Neural progenitor cell (in vitro differentiated cells): ENCODE measurements at places on chromosomes 1 and 21.

GRCh38 chr1:169974067-169974466, 80.4 kb upstream of the SCYL3 start:
- no peak for DNase-seq

DNA sequence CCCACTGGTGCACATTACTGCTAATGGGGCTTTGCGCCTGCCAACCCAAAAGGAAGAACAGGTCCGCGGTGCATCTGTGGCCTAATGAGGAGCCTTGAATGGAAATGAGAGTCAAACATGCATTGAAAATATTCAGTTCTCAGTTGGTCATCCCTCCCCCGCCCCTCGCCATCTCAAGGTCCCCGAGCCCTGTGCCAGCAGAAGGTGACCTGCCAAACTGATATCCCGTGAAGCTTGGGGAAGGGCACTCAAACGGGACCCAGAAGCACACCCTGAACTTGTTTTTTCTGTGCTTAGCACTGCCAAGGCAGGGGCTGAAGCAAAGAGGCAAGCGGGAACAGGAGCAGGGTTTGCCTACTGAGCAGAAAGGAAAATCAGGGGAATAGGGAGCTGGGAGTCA, 67.9 kb upstream of the ZNF648 start:
- no peak for DNase-seq

DNA sequence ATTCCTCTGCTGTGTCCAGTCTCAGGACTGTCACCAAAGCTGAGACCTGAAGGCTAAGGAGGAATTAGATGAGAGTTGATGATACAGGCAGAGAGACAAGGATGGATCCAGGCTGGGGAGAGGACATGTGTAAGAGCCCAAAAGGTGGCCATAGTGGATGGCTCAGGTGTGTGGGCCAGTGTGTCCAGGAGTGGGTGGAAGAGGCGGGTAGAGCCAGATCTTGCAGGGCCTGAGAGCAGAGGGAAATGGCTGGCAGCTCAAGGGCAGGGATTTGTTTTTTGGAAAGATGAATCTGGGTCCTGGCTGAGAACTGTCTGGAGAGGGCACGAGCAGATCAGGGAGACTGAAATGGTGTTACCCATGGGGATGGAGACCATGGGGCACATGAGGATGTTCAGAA, 38.1 kb downstream of the AZIN2 start:
- no peak for DNase-seq

- DNase-seq = no peak
Measured at GRCh38 chr1:213680677-213681325, 307.0 kb upstream of the PROX1 start.

DNA sequence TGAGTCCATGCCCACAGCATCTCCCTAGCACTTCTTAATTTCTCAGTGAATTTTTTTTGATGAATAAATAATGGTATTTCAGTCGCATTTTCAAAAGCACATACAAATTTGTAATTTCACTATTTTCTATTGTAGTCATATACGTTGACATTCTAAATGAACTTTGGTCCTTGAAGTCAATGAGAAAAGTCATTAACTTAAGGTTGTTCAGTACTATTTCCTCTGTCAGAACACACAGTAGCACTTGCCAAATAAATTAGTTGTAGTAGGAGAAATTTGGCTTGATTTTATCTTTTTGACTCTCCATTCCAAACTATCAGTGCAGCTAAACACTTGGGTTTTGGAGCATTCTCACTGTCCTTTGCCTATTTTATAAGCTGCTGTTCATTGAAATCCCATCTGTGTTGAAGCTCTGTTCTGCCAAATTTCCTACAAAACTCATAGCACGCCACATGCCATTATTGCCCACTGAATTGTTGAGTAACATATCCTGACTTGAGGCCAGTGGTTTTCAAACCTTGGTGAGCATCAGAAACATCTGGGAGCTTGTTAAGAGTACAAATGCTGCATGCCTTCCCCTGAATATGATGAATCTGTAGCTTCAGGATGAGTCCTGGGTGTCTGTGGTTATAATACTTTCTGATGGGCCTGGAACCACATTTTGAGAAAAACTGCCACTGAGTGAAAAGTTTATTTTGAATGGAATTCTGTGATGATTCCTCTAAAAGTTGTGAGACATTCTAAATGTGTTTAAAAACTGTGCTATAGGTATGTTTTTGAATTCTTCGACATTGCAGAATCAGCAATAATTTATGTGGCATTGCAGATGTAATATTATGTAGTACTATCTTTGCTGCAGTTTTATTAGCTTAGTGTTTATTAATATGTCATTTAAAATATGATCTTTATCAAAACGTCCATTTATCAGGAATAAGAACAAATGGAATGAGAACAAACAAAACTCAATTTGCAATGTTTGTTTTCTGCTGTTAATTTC, 78.9 kb downstream of the DNM3 start:
- no peak for DNase-seq

DNA sequence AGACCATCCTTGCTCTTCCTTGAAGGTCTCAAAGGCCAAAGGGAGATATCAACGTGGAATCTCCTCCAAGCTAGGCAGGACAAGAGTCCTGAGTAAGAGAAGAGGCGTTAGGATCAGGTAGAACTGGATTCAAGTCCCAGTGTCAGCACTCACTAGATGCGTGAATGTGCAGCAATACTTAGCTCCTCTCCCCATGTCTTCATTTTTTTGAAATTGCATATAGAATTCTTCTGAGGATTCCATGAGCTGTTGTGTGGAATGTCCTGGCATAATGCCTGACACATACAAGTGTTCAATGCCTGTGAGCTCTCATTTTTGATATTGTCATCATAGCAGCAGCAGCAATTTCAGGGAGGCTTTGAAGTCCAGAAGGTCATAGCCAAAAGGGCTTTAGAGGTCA, 333.2 kb downstream of the KCNH1 start:
- no peak for DNase-seq

GRCh38 chr1:241357366-241358340, 648 bp upstream of the RGS7 start:
- peak; percentile 19 for DNase-seq
